ENCODE measurements at places on chromosomes 5 and 9.

GRCh38 chr9:27518006-27518405, 6.1 kb upstream of the IFNK start:
- no peak for DNase-seq

- no peak for DNase-seq
Measured at GRCh38 chr5:33641744-33642505, 201.2 kb downstream of the TARS1 start.

DNA sequence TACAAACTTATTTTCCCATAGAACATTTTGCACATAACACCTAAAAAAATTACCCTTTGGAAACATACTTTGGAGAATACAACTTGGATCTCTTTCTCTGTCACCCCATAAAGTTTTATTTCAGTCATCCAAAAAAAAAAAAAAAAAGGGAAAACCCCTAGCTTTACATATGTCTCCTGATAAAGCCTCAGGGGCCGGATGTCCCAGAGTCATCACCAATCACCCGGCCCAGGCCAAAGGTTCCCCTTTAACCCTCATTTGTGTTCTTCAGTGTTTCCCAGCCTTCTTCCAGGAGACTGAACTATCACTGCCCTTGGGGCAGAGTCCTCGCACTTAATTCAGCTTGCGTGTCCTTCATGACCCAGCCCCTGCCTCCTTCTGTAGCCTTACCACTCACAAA, 28.8 kb downstream of the ANXA6 start:
- DNase-seq: no peak

GRCh38 chr5:72366324-72366976, 46.3 kb downstream of the PTCD2 start:
- DNase-seq: peak; percentile 24

GRCh38 chr5:36066001-36066539, 612 bp downstream of the UGT3A2 start:
- DNase-seq: no peak

DNA sequence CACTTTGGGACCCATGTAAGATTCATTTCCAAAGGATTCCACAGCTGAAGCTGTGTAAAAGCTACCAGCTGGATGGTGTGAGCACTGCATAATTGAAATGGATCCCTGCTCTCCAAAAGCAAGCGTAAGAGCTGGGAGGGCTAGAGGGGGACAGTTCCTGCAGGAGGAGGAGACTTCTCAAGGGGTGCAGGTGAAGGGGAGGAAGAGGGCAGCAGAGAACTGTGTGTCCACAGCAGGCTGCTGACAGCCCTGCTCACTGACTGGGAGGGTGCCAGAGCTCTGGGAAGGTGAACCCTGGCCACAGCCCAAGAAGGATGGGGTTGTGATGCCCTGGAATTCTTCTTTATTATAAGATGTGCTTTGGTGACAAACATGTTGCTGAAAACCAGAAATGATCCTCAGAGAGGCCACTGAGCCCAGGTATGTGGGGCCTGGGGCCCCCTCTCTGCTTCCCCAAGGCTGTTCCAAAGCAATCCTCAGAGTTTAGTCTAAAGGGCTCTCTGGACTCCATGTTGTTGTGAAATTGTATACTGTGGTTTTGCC, 112.8 kb upstream of the SLC25A48 start:
- no peak for DNase-seq

DNA sequence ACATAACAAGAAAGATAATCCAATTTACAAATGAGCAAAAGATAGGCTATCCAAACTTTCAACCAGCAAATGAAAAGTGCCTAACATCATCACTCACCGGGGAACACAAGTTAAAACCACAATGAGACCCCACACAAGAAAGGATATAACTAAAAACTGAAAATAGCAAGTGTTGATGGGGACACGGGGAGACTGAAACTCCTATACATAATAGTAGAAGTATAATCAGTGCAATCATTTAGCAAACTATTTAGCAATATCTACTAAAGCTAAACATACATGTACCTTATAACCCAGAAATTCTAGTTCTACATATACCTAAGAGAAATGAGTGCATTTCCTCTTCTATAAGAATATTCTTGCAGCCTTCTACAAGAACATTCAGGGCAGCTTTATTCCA, 72.5 kb downstream of the RICTOR start:
- no peak for DNase-seq

DNA sequence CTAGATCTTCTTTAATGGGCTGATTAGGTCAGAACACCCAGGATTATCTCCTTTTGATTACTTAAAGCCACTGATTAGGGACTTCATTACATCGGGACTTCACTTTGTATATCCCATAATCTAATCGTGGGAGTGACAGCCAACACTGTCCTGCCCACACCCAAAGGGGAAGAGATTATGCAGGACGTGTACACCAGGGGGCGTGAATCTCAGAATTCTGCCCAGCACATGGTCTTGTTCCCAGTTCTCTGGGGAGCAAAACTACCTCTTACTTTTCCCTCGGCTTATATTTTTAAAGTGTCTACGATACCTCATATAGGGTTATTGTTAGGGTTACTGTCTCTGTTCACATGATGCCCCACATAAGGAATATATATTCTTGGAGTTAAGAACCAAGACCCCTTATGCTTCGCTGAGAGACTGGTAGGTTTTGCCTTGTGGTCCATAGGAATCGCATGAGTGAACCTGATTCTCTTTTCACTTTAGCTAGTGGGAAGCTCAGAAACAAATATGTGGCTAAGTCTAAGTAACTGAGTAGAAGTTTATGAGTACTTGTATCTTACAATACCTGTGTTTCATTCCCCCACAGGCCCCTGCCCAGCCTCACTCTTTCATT, 192.7 kb downstream of the GNA14 start:
- peak; percentile 54 for DNase-seq

- no peak for DNase-seq
Measured at GRCh38 chr5:72179028-72179815, 71.9 kb downstream of the MAP1B start.

DNA sequence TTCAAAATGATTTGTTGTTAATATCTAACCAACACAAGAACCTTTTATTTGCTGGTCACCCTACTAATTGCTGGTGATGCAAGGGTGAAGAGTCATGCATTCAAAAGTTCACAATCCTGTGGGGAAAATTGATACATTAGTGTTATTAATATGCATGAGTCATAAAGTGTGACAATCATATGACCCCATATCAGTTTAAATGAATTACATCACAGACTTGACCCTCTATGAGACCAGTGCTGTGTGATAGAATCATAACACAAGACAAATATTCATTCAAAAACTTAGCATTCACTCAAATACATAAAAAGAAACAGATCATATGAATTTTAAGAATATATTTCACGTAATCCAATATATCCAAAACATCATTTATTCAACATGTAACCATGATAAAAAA, 304.6 kb upstream of the CDH12 start:
- DNase-seq: no peak

DNA sequence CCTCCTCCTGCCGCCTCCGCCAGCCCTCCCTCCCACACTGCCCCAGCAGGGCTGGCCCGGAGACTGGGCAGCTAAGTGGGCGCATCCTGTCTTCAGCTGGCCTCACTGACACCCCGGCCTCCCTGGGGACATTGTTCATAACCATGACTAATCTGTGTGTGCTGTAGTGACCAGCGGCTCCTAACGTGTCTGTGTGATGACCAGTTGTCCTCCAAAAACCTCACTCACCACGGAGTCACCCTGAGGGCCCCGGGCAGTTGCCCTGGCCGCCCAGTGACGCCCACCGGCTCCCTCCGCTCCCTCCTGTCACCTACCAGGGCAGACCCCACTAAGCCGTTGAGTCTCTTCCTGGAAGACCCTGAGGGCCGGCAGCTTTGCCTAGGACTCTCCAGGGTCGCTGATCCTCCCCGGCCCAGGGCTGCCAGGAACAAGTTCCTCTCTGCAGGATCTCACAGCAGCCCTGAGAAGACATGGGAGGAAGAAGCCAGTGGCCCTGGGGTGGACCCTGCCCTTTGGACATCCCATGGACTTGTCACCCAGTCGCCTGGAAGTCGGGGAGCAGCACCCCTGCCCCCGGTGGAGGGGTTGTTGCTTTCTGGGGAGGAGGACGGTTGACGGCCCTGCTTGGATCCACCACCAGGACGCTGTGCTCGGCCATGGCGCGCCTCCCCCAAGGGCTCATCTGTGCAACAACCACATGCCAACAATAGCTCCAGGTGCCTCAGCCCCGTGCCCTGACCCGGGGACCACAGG, 110.2 kb upstream of the LMX1B start:
- DNase-seq: no peak

GRCh38 chr5:149946118-149946517, 1.5 kb upstream of the PDE6A start:
- no peak for DNase-seq

DNA sequence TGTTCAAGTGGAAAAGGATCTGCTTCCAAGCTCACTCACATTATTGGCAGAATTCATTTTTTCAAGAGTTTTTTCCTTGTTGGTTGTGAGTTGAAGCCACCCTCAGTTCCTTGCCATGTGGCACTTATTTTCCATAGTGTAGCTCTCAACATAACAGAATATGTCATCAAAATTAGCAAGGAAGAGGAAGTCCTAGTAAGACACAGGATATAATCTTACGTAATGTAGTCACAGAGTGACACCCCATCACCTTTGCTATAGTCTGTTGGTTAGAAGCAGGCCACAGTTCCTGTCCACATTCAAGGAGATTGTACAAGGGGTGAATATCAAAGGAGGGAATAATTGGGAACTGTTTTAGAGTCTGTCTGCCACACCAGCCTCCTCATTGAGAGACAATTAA, 15.7 kb downstream of the IRGM start:
- DNase-seq: no peak

DNA sequence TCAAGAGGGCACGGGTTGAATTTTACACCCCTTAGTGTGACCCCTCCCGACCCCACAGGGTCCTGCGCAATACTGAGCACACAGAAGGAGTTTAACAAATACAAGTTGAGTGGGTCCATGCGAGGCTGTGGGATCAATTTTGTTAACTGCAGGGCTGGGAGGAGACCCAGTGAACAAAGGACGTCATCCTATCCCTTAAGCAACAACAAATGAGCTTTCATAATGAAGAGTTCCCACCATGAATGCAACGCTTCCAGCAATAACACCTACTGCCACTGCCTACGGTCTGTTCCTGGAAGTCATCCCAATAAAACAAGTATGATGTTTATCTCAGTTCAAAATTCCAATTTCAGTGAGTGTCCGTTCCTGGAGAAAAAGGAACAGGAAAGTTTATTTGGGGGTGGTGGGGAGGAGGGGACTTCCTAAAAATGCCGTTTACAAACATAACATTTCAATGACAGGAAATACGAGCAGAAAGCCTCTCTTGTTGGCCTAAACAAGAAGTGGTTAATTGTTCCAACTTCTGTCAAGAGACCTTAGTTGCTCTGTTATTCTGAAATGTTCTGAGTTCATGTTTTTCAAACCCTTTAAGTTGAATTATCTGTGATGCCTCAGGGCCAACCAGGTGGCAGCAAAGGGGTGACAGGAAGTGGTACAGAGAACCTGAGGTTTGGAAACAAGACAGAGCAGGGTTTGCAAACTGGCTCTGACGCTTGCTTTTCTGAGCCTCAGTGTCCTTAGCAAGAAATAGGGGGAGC, 65.8 kb upstream of the PLPP6 start:
- peak; percentile 30 for DNase-seq

DNA sequence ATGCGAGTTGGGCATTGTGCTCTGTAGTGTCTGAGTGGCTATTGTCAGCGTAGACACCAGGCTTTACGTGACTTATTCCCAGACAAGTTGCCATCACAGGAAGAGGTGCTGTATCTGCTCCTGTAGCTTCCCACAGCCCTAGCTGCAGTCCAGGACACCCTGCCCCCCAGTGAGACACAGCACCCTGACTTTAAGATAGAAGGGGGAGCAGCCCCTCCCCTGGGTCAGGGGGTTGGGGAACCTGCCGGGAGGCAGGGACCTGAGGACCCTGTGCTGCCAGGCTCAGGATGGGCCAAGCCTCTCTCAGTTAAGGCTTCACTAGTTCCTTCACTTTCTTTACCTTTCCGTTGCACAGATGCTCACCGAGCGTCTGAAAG, 75.4 kb downstream of the NEK6 start:
- DNase-seq: no peak

- peak; percentile 24 for DNase-seq
Measured at GRCh38 chr9:110048976-110049698, 158.8 kb downstream of the C9orf152 start.

DNA sequence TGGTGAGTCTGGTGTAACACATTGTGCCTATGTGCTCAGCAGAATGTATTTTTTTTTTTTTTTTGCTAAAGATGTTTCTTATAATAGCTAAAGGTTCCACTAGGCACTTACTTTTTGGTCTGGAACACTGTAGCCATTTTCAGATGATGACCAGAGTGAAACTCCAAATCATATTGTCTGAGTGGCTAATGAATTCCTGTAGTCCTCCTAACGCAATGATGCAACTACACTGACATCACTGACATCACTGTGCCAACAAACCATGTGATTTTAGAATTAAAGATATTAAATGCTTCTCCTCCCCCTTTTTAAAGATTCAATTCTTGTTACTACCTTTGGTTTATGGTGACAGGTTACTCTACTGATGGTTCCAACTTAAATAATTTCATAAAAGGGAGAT, 28.8 kb downstream of the JAKMIP2 start:
- no peak for DNase-seq

- no peak for DNase-seq
Measured at GRCh38 chr5:13659391-13659790, 285.1 kb downstream of the DNAH5 start.

GRCh38 chr5:52269859-52270258, 517.9 kb upstream of the ITGA1 start:
- no peak for DNase-seq

DNA sequence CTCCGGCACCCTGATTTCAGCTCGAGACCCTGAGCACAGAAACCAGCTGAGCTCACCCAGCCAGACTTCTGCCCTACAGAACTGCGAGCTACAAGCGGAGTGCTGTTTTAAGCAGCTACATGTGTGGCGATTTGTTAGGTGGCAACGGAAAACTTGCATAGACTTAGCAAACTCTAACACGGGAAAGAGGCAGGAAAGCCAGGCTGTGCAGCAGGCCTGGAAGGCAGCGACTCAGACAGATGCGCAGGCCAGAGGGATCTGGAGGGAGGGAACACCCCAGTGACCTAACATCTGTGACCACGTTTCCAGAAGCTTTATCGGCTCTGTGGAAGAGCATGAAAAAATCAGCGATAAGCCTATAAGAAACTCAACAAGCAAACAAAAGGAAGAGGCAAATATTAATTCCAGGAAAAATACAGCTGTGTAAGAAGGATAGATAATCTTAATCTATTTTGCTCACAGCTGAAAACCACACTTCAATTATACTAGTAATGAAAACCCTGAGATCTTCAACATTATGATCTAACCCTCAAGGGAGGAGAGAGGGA, 11.0 kb downstream of the UBAC1 start:
- no peak for DNase-seq

- no peak for DNase-seq
Measured at GRCh38 chr5:143314659-143315058, 88.8 kb downstream of the NR3C1 start.
